Amygdala (tissue), 56 donors: ENCODE measurements at places on chromosomes 5 and 9.

- DNase-seq, result no peak
These were observed 408.0 kb upstream of the SLC30A5 start for GRCh38 chr5:68685863-68686262.

- DNase-seq, result no peak
These were observed 4.6 kb downstream of the TEX53 start for GRCh38 chr9:114652776-114653555.

DNA sequence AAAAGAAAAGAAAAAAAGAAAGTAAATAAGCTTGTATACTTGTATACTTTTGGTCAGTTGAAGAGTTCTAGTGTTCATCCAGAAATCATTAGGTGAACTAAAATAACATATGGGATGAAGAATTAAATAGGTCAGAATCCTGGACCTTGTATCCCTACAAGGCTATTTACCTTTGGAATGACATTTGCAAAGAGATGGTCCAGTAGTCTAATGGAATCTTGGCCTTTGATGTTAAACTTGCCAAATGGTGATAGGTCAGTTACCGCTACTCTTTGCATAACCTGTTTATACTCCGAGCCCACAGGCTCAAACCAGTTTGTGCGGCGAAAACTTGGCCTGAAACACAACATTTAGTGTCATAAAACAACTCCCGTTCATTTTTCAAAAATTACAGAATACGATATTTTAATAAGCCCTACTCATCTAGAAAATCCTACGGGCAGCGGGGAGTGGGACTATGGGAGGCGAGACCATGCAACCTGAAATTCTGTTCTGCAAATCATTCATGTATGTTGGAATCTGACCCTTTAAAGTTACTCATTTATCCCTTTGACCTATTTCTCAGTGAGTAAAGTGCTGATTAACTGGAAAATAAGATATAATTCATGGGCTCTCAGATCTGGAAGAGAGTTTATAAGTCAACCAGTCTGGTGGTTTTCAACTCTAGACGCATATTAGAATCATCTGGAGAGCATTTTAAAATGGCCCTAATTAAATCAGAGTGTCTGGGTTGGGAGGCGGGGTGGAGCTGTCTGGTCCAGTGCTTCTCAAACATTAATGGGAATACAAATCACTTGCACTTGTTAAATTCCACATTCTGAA, 38.6 kb downstream of the DMGDH start:
- no peak for DNase-seq

DNA sequence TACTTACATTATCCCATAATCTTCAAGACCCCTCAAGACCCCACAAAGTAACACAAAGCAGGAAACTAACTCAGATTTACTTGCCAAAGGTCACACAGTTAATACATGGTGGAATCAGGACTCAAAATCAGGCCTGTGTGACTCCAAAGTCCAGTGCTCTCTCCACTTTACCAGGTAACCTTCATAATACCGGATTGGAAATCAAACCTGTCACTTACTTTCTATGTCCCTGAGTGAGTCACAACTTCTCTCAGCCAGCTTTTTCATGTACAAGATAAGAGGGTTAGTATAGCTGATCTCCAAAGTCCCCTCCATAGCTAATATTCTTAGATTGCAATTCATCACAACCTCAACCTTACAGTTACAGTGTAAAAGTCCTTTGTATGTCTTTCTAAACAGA, 17.1 kb downstream of the STRBP start:
- DNase-seq, result no peak

DNA sequence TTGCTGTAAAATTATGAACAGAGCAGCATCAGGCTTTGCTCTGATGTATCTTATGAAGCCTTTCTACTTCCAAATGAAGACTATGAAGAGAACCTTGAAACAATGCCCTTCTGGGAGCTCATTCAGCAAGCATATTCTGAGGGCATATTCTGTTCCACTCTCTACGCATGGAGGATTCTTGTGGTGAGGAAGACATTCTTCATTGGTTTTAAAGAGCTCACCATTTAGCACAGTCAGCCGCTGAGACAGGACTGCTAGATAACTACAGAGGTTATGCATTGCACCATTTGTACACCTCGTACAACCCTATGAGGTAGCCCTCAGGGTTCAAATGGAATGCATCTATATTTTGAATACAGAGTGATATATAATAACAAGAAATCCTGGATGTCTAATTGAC, 61.0 kb downstream of the INVS start:
- no peak for DNase-seq

DNA sequence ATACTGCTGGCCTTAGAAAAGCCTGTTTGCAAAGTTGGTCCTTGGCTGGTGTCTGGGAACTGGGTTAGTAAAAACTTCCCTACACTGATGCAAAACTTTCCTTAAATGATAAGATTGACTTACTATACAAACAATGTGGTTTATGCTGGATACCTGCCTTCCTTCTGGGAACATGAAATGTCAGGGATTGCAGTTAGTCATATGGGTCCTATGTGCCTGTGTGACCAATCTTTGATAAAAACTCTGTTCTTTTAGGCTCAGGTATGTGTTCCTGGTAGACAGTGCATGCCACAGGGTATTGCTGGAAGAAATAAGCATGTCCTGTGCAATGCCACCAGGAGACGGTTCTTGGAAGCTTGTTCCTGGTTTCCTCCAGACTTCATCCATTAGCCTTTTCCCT, 173.3 kb downstream of the RMI1 start:
- no peak for DNase-seq
